ENCODE measurements at places on chromosomes 7 and 10.
A peak's percentile ranks its signal among the peaks of the same experiment; 100 is the strongest.

GRCh38 chr7:157139111-157139809 is 534 bp downstream of the UBE3C start:
- DNase-seq, result peak; percentile 50

- no peak for DNase-seq
These were observed 87.9 kb upstream of the PTER start for GRCh38 chr10:16348891-16349290.

DNA sequence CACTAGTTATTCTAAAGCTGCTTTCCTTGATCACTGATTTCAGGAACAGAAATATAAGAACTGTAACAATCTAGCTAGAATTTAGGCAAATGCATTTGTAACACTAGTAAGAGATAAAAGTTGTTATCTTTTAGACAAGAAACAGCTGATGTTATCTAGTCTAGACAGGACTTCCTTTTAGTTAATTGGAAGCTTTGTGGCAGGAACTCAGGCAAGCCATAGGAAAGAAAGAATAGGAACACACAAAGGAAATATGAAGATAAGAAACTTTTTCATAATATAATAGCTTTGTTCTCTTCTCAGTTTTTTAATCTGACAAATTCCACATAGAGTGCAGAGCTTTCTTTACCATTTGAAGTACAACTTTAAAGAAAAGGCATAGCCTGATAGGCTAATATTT is 59.0 kb upstream of the AGR3 start:
- DNase-seq, result no peak

DNA sequence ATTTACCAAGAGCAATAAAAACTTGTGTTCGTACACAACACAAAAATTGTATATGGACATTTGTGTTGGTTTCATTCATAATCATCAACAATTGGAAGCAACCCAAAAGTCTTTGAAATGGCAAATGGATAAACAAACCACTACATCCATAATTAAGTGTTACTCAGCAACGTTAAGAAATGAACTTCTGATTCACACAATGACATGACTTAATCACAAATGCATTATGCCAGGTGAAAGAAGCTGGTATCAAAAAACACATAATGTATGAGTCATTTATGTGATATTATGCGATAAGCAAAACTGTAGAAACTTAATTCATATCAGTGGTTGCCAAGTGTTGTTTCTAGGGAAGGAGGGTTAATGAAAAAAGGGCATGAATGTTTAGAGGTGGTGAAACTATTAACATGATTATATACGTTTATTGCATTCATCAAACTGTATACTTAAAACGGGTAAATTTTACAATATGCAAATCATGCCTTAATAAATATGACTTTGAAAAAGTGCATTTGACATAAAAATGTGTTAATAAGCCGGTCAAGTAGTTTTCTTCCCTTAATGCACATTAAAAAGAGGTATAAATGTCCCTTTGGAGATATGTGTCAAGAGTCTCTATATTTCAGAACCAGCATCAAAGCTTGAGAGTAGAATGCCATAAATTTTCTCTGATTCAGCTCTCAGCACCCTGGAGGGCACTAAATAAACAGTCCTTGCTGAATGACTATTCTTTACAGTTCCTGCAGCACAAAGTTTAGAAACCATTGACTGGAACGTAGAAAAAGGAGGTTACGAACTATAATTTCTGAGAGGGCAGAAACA is 84.8 kb upstream of the GRM3 start:
- no peak for DNase-seq

DNA sequence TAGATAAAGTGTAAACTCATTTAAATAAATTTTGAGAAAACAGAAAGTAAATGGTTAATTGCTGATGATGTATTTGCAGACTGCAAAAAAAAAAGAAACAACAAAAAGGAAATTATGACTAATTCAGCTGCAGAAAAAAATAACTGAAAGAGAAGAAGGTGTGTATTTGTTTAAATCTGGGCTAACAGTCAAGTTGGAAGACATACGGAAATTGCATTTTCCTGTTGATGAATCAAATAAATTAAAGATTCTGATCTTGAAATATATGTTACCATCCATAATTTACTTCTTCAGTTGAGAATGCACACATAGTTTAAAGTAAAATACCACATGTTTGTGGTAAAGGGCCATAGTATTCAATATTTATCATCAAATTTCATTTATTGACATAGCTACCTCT is 19.3 kb upstream of the ING3 start:
- no peak for DNase-seq

GRCh38 chr10:99711129-99711719 is 20.7 kb downstream of the COX15 start:
- peak; percentile 65 for DNase-seq

GRCh38 chr7:36601601-36602000 is 122.7 kb downstream of the AOAH start:
- DNase-seq, result no peak

DNA sequence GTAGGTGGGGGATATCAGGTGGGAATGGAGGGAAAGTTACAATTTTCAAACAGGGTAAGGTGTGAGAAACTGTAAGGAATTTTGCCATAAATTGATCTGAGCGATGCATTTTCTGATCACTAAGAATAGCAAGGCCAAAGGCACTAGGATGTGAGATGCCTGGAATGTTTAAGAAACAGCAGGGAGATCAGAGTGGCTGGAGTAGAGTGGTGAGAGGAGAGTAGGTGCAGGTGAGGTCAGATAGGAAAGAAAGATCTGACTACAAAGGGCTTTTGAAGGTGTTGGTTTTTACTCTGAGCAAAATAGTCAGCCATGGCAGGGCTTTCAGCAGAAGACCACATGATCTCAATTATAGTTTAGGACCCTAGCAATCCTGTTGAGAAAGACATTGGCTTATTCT is 55.0 kb downstream of the HDAC9 start:
- no peak for DNase-seq

DNA sequence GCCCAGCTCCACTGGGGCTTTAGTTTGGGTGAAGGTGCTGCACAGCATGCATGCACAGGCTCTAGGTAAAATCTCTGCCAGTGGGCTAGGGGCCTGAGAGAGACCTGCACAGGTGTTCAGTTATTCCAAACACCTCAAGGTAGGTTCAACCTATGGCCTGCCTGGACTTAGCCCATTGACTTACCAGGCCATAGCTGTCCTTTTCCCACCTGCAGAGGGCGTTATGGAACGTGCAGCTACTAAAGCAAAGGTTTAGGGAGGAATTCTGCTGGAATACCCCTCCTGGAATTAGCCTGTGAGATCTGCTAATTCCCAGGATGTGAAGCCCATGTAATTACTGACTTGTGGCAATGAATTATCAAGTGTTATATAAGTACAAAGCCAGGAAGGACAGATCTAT is 3.6 kb downstream of the VWC2 start:
- no peak for DNase-seq

DNA sequence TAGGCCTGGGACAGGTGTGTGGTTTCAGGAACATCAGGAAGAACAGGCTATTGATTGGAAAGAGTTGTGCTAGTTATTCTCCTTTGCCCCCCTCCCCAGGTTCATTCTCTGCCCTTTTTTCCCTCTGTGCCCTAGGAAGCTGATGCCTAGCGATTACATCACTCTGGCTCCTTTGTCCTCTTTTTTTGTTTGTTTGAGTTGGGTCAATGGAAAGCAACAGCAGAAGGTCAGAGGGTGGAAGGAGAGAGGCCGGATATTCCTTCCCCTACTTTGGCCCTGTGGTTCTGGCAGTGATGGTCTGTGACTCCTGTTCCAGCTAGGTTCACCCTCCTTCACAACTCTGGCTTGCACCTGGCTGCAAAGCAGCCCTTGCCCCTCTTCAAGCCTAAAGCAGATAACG is 18.9 kb downstream of the LOXL4 start:
- DNase-seq, result no peak

GRCh38 chr7:78703391-78703790 is 750.1 kb downstream of the MAGI2 start:
- DNase-seq, result no peak

GRCh38 chr10:105538874-105539273 is 897.8 kb downstream of the SORCS3 start:
- DNase-seq, result no peak

DNA sequence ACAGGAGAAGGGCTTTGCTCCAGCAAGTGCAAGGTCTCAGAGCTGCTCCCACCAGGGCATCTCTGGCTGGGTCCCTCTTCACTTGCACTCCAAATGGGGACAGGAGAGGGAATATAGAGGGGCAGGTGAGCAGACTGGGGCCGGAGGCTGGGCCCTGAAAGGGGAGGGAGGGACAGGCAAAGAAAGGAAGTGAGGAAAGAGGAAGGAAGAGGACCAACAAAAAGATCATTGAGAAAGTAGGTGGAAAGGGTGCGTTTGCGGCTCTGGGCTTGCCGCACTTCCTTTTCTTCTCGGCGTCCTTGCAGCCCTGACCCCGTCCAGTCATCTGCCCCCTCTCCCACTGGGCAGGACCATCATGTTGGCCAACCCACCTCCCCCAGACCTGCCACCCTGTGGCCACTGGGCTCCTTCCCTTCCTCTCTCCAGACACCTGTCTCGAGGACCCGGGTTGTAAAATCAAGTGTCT is 14.0 kb downstream of the ITPRIP start:
- DNase-seq, result no peak

- peak; percentile 87 for DNase-seq
These were observed 9.6 kb upstream of the CCM2 start for GRCh38 chr7:44990109-44991023.

DNA sequence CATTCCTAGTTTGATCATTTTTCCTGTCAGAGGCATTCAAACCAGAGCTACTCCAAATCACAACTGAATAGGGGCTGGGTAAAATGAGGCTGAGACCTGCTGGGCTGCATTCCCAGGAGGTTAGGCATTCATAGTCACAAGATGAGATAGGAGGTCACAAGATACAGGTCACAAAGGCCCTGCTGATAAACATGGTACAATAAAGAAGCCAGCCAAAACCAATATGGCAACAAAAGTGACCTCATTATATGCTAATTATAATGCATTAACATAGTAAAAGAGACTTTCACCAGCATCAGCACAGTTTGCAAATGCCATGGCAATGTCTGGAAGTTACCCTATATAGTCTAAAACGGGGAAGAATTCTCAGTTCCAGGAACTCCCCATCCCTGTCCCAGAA is 37.3 kb downstream of the TWIST1 start:
- peak; percentile 6 for DNase-seq

- DNase-seq, result no peak
These were observed 20.5 kb upstream of the JAZF1 start for GRCh38 chr7:28201131-28201530.

DNA sequence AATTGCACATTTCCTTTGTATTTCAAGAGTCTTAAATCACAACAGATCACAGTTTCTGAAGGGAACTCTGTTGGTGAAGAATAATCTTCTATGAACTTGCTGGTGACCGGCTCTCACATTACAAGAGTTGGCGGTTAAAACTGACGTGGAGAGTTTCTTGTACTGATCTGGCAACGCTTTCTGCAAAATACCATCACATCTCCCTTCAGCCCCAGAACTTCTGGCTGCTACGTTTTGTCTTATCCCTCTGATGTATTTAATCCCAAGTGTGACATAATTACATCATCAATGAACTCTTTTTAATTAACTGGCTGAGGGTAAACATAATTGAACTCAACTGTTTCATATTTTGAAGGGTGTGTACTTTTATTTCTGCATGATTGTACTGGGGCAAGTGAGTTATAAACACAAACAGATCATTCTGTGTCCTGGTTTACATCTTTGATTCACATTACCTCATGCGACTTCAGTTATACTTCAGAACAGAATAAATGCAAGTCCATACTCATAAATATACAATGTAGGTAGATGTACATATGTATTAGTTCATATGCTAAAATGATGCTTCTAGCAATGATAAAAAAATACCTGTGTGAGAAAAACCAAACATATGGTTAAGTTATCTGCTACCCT is 105.1 kb upstream of the NPVF start:
- DNase-seq, result no peak

DNA sequence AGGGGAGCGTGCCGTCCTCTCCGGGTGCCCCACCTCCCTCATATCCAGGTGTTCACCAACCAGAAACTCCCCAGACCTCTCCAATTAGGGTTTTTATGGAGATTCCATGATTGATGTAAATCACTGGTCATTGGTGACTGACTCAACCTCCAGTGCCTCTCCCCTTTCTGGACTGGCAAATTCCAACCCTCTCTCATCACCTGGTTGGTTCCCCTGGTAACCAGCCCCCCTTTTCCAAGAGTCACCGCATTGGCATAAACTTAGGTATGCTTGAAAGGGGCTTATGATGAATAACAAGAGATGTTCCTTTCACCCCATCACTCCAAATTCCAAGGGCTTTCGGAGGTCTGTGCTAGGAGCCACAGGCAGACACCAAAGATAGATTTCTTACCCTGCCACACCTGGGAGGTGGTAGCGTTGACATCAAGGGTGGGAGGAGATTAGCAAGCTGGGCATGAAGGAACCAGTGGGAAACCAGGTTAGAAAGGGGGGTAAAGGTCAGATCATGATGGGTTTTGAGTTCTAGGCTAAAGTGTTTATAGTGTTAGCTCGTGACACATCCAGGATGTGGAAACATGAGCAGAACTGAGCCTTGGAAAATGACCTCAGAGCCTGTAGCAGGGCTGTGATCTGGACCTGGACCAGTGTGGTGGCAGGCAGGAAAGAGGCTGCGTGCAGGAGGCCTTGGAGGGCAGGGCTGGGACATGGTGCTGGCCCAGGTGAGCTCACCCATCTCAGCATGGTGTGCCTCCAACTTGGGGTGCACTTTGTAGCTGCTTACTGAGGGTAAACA is 45.1 kb downstream of the CAMK1D start:
- DNase-seq, result peak; percentile 47

- no peak for DNase-seq
These were observed 34.1 kb downstream of the ANXA11 start for GRCh38 chr10:80171248-80171660.

GRCh38 chr7:145431834-145432233 is 596.0 kb upstream of the TPK1 start:
- no peak for DNase-seq

GRCh38 chr10:19788902-19789301 is 27.3 kb upstream of the PLXDC2 start:
- no peak for DNase-seq

DNA sequence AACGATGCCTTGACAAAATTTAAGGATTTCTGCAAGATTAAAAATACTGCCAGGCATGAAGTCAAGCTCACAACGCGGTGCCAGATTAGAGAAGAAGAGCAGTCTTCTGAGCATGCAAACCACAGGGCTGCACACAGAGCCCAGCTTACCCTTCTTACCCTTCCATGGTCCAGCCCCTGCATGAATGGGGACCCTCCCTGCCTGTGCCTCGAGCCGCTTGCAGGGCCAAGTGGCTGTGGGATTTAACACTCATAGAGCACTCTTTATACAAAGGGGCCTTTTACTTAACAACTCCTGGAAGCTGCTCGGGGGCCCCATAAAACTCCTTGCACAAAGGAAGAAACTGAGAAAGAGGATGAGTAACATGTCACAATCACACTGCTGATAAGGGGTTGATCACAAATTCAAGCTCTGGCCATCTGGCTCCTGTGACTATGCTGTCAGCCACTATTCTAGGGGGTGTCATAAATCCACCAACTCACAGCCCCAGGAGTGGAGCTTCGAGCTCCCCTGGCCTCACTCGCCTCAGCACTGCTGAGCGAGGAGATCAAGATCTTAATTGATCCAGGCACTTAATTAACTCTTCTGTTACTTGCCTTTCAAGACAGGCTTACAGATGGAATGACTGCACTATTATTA is 514.8 kb downstream of the TNS3 start:
- DNase-seq, result no peak

GRCh38 chr10:19498393-19499290 is 317.6 kb upstream of the PLXDC2 start:
- peak; percentile 14 for DNase-seq
